ENCODE measurements at places on chromosomes 5 and 9. TPM values are rescaled to one million over a fixed set of nuclear protein-coding genes. Genes with fewer than 3 reads are reported as not detected.

- ATAC-seq = no peak
These were observed 110.9 kb downstream of the FOXD1 start for GRCh38 chr5:73337586-73338255.

- peak; percentile 52 for ATAC-seq
These were observed 107.4 kb downstream of the SCAMP1 start for GRCh38 chr5:78467752-78468357.

- ATAC-seq = no peak
These were observed 26.6 kb downstream of the PHF2 start for GRCh38 chr9:93603011-93603410.

- no peak for ATAC-seq
These were observed 219.9 kb upstream of the GAS1 start for GRCh38 chr9:87167161-87167560.

DNA sequence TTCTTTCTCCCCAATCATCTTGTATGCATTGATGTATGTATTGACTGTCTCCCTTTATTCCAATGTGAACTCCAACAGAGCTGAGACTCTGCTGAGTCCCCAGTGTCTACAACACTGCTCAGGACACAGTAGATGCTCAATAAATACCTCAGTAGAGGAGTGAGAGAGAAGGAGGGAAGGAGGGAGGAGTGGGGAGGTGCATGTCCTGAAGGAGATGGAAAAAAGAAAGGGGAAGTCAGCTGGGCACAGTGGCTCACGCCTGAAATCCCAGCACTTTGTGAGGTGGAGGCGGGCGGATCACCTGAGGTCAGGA, 2.9 kb upstream of the PHF2 start:
- ATAC-seq = no peak

GRCh38 chr9:91119142-91119541, 242.6 kb downstream of the AUH start:
- ATAC-seq = peak; percentile 38

GRCh38 chr9:16521868-16522411, 348.5 kb downstream of the BNC2 start:
- no peak for ATAC-seq

- ATAC-seq = no peak
These were observed 19.1 kb upstream of the IFNB1 start for GRCh38 chr9:21096901-21097255.

DNA sequence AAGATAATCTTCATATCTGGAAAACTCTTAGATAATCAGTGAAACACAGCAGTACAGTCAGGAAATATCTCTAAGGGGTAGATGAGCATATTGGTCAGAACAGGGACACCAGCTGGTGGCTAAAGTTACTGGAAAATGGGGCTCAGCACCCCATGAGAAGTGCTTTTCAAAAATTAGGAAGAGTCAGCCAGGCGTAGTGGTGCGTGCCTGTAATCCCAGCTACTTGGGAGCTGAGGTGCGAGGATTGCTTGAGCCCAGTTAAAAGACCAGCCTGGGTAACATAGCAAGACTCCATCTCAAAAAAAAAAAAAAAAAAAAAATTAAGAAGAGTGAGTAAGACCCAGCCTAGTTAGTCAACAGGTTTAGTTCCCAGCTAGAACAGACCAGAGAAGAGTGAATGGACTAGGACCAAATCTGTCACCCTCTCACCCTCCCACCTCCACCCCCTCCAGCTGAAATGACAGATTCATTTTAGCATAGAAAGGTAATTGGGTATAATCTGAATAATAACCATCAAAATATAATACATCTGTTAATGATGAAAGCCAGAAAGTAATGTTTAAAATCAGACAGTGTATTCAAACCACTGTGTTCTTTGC, 120.9 kb downstream of the CDC42SE2 start:
- no peak for ATAC-seq

- ATAC-seq = no peak
These were observed 104.1 kb upstream of the NIPBL start for GRCh38 chr5:36772276-36773140.

DNA sequence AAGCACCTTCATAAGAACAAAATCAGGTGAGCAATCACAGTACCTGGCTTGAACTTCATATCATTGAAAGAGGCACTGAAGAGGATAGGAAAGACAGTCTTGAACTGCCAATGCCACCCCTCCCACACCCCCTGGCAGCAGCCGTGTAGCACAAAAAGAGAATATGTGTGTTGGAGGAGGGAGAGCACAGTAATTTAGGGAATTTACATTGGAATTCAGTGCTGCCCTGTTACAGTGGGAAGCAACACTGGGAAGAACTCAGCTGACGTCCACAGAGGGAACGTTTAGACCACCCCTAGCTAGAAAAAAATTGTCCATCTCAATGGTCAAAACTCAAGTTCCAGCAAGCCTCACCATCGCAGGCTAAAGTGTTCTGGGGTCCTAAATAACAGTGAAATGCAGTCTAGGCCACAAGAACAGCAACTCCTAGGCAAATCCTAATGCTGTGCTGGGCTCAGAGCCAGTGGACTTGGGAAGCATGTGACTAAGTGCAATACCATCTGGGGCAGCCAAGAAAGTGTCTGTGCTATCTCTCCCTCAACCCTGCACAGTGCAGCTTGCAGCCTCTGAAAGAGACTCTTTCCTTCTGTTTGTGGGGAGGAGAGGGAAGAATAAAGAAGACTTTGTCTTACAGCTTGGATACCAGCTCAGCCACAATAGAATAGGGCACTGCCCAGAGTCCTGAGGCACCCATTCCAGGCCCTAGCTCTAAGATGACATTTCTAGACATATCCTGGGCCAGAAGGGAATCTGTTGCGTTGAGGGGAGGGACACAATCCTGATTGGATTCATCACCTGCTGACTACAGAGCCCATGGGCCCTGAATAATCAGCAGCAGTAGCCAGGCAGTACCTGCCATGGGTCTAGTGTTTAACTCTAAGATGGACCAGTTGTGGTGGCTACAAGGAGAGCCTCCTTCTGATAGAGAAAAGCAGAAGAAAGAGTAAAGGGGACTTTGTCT, 62.1 kb upstream of the VLDLR start:
- peak; percentile 67 for ATAC-seq

GRCh38 chr9:111232997-111233790, 96.8 kb downstream of the OR2K2 start:
- ATAC-seq = no peak

DNA sequence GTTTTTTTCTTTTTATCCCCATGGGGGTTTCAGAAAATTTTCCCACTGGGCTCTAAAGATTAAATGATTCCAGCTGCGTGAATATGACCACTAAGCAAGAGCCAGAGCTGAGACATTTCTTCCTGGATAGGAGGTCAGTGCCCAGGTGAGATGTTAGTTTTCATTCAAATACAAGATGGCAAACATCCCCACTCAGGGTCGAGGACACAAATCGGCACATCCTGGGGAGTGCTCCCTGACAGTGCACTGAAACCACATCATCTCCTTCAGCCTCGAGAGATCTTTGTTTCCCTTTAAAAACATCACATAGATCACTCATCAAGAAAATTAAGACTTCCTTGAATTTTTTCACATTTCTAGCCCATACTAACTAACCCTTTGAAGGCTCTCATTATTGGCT, 273.2 kb upstream of the PANK3 start:
- ATAC-seq = no peak

HRH2 gene
- total RNA-seq = 0.76 TPM

RNF130 gene
- total RNA-seq = 13.7 TPM

CNTFR gene
- total RNA-seq = not detected

ZNF658 gene
- 4.7 TPM for total RNA-seq

PCDHGB2 gene
- 1.2 TPM for total RNA-seq

HTR4 gene
- total RNA-seq = 0.08 TPM

KCNN2 gene
- 0.36 TPM for total RNA-seq

NFIB gene
- total RNA-seq = 37.2 TPM

All from esophagus mucosa (tissue), 1 donor.